ENCODE measurements at places on chromosomes 2 and 18. TPM values are rescaled to one million over a fixed set of nuclear protein-coding genes. Genes with fewer than 3 reads are reported as not detected.

Gene HOXD12
- total RNA-seq: not detected

Gene ABCB11
- not detected for total RNA-seq

Gene CHRND
- total RNA-seq: not detected

Gene NEU4
- not detected for total RNA-seq

Gene PROKR1
- not detected for total RNA-seq

Gene RIT2
- not detected for total RNA-seq

Gene ZNF521
- total RNA-seq: not detected

Gene UGT1A3
- total RNA-seq: not detected

Gene RABL2A
- total RNA-seq: 4.7 TPM

Gene EN1
- total RNA-seq: not detected

Gene METAP1D
- total RNA-seq: 2.0 TPM

Gene FNDC4
- total RNA-seq: 11.5 TPM

Gene LINC00305
- not detected for total RNA-seq

Gene POMC
- total RNA-seq: not detected

Gene PTPRN
- 0.08 TPM for total RNA-seq

Gene MRPL19
- 88.4 TPM for total RNA-seq

Gene CRYGC
- total RNA-seq: not detected

Gene WDR75
- 35.5 TPM for total RNA-seq

Gene C2orf15
- total RNA-seq: 2.3 TPM

Gene HDAC4
- 7.4 TPM for total RNA-seq

Gene RAX
- not detected for total RNA-seq

Gene NT5C1B
- total RNA-seq: not detected

Gene ARHGEF33
- 0.08 TPM for total RNA-seq

Gene GALNT13
- not detected for total RNA-seq

Gene TRPM8
- total RNA-seq: not detected

Gene DSG1
- 0.38 TPM for total RNA-seq

Gene COL6A3
- total RNA-seq: 23.8 TPM

Gene IL36RN
- total RNA-seq: 0.15 TPM

Gene FHOD3
- total RNA-seq: 7.5 TPM

Gene PARD3B
- total RNA-seq: 0.42 TPM

Gene NHEJ1
- 7.3 TPM for total RNA-seq

Gene VSNL1
- total RNA-seq: 12.8 TPM

Gene TPO
- total RNA-seq: 0.23 TPM

Gene AKAIN1
- total RNA-seq: not detected

Gene SLC40A1
- not detected for total RNA-seq

Gene ACMSD
- total RNA-seq: not detected

Gene CD226
- 0.76 TPM for total RNA-seq

Gene DES
- not detected for total RNA-seq

Gene KCNE4
- not detected for total RNA-seq

Gene ABCG5
- total RNA-seq: not detected

Gene LYPD1
- not detected for total RNA-seq

Gene SMYD1
- total RNA-seq: not detected

Gene VWA3B
- 0.08 TPM for total RNA-seq

All from hair follicular keratinocyte (primary cell).